ENCODE measurements at places on chromosomes 12 and 14.

DNA sequence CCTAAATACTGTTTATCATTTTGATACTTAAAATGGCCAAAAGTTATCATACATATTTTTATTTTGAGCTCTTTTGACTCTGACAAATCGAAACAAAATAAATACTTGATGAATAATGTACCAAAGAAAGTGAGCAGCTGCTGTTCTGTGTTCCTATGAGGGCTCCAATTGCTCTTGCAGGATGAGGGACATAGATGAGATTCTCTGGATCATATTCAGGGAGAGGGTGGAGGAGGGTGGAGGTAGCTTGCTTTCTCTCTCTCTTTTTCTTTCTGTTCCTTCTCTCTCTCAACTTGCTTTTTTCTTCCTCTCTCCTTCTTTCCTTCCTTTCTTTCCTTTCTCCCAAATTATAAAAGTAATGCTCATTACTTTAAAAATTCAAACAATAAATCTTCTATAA, 8.9 kb upstream of the MYH7 start:
- DNase-seq, result no peak

DNA sequence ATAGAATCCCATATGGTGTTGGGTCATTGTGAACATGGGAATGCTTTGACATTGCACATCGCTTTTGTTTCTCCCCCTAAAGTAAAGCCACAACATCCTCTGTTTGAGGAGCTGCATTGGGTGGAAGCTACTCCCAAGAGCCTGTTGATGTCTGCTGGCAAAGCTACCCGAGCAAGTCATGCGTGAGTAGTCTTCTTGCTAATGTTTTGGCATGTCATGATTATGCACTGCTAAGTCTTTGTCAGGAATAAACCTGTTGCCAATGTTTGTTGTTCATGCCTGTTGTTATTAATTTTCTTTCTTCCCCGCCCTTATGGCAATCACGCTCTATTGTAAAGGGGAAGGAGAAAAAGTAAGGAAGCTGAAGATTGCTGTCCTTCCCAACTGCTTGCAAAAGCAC, 97.3 kb downstream of the EXOC5 start:
- DNase-seq, result no peak

- DNase-seq, result no peak
Observed at GRCh38 chr12:39012870-39013269, 107.5 kb upstream of the CPNE8 start.

GRCh38 chr14:68195126-68195525, 375.5 kb downstream of the RAD51B start:
- DNase-seq, result no peak

DNA sequence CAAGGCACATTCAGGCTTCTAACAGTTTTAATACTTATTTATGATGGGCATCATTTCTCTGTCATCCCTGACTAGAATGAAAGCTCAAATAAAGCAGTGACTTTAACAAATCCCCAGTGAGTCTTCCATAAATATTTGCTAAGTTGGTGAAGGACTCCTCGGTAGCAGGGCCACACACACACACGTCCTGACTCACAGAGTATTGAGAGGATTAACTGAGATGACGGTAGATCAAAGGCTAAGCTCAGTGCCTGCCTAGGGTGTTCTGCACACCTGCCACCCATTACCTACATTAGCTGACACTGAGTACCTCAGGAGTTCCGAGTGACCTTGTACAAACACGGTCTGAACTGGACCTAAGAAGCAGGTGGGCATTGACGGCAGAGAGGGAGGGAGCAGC, 197.3 kb upstream of the SFSWAP start:
- DNase-seq, result no peak

- DNase-seq, result peak; percentile 56
Observed at GRCh38 chr14:73712540-73713180, 1.5 kb downstream of the PNMA1 start.

DNA sequence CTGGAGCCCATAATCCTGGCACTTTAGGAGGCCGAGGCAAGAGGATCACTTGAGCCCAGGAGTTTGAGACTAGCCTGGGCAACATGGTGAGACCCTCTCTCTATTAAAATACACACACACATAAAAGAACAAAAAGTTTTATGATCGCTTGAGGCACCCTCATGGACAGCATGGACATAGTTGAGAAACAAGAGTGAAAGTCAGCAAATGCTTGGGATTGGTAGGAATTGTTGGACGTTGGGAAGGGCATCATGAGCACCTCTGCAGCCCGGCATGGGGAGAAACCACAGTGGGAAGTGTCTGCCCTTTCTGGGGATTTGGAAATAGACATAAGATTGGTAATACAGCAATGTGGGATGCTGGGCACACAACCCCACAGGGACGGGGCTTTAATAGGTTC, 231.9 kb upstream of the FOXN3 start:
- DNase-seq, result no peak

DNA sequence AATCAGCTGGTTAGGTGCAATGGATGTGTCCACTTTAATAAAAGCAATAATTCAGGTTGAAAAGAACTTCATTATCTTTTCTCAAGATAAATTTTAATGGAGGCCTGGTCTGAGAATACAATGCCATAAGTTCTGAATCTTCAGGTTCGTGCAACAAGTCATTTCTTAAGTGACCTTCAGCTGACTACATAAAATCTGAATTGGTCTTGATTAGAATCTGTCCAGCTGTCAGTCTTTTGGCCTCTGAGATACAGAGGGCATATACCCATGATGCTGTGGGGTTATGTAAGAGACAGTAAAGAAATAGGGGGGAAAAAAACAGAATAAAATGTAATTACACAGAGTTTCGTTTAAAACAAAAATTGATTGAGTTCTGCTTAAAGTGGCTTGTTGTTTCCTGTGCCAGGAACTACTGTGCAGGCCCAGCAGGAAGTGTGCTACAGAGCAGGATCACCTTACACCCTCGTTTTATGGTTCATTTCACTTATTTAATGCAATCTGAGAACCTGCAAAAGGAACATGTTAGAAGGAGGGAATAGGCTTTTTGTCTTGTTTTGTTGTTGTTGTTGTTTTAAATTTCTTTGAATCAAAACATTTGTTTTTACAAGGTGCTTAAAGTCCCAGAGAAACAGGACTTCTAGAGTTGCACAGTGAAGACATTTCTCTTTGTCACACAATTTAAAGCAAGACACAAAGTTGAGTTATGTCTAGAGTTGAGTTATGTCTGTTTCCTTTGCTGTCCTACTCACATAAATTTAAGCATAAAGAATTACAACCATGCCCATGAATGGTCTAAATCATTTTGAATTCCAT, 64.2 kb downstream of the LGR5 start:
- DNase-seq, result no peak

- no peak for DNase-seq
Observed at GRCh38 chr12:6049587-6049986, 74.9 kb downstream of the VWF start.

- no peak for DNase-seq
Observed at GRCh38 chr12:79233341-79233781, 368.8 kb downstream of the SYT1 start.

GRCh38 chr12:6080149-6081045, 44.1 kb downstream of the VWF start:
- DNase-seq, result no peak

GRCh38 chr14:33484264-33484663, 466.6 kb downstream of the EGLN3 start:
- no peak for DNase-seq

- DNase-seq, result no peak
Observed at GRCh38 chr14:99931308-99931707, 133.9 kb upstream of the EVL start.

GRCh38 chr12:52390739-52391617, 5.5 kb upstream of the KRT84 start:
- peak; percentile 47 for DNase-seq

DNA sequence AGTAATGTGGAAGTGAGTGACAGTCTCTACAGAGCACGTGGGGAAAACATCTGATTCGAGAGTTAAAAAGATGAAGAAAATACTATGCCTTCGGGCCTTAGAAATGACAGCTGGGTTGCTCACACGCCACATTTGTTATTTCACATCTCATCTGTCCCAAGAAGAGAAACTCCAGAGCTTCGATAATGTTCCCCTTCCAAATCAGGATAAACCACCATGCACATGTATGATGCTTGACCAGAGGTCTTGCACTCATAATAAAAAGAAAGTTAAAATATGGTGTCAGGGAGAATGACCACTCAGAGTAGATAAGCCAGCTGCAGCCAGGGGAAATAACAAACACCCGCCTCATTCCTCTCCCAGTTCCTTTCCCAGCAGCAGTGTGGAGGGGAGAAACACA, 34.6 kb downstream of the NIN start:
- DNase-seq, result no peak

- DNase-seq, result peak; percentile 92
Observed at GRCh38 chr12:114976959-114977358, 293.0 kb upstream of the TBX3 start.

DNA sequence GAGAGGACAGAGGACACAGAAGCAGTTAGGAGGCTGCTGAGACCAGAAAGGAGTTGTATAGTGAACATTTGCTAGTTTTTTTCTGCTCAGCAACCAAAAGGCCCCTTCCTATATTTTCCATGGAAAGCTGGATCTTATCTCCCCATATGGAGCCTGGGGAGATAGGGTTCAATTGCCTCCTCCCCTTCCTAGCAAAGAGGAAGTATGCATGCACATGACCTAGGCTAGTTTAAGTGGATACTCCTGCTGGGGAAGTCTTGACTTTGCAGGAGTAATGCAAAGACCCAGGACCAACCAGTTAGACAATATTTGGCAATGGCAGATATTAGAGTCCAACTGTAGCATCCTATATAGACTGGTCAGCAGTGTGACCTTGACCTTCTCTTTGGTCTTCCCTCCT, 15.1 kb downstream of the CHD8 start:
- DNase-seq, result no peak
